NCI-H526 treated with DMSO at 0.1 percent for 48 hours (cell line): ENCODE measurements at places on chromosomes 11 and 22.

GRCh38 chr11:63880403-63880790, 36.6 kb downstream of the RCOR2 start:
- no peak for DNase-seq

DNA sequence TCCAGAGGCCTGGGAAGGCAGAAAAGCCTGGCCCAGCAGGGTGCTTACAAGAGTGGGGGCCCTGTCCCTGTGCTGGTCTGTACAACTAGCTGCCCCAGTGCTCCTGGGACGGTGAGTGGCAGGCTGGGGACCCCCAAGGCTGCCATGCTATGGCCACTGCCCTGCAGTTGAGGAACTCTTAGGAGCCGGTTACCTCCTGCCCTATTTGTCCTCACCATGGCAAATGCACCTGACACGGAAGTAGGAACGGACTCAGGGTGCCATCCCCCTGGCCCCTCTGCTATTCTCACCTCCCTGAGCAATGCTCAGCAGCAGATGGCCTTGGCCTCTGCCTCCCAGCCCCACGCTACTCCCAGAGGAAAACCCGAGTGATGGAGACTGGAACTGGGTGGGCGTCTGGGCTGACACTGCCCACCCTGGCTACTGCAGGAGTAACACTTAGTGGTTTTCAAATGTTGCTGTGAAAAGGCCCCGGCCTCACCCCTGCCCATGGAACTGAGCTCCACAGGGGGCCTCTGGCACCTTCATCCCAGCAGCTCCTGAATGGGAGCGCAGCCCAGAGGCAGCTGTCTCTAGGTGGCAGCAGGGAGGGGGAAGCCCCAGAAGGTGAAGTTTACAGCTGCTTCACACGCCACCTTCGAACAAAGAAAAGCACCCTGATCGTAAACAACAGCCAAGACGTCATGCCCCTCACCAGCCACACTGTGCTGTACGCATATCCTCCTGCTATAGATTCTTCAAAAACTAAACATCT, 105.3 kb downstream of the CTTN start:
- peak; percentile 50 for DNase-seq

DNA sequence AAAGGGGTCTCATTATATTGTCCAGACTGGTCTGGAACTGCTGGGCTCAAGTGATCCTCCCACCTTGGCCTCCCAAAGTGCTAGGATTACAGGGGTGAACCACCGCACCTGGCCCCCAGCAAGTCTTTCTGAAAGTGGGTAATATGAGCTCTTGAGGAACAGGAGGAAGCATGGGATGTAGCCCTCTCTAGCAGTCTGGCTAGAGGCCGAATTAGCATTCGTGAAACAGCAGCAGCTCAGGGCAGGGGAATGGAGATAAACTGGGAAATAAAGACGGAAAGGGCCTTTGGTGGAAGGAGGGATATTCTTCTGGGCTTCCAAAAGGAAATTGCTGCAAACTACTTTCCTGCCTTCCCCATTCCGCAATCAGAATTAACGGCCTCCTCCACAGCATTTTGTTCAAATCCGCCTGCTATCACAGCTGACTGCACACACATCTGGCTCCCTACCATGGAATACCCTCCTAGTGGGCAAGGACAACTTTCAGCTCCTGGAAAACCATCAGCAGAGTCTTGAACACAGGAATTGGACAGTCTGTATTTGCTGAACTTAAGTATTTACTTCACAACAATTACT, 44.3 kb downstream of the MICAL3 start:
- no peak for DNase-seq

DNA sequence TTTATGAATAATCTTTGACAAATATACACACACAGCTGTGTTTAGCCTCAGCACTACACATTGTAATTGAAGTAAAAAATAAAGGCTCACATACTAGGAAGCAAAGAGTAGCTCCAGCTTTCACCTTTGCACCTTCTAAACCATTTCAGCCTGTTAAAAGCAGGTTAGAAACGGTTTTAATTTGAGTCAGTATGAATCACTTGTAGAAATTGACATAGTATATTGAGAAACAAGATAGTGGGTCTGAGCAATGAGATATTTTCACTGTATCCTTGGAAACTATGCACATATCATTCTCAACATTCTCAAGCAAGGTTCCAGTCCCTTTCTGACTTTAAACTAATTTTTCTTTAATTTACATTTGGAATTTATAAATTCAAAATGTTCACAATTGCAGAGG, 380.3 kb downstream of the AASDHPPT start:
- no peak for DNase-seq

DNA sequence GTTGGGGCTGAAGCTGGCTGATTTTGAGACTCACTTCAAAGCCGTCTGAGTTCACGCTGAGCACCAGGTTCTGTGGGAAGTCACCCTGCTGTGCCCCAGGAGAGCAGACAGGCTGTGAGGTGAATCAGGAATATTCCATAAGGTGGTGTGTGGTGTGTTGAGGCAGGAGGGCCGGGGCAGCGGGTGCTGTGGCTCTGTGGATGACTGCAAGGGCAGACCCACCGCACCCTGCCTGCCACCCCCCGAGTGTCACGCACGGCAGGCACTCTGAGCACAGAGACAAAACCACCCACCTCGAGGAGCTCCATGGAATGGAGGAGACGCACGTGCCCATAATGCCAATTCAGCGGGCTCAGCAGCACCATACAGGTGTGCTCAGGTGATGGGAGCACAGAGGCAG, 147.8 kb downstream of the PKNOX2 start:
- DNase-seq, result no peak

- DNase-seq, result no peak
Measured at GRCh38 chr22:35781898-35782297, 64.2 kb downstream of the APOL5 start.

GRCh38 chr11:16776711-16777612, 38.5 kb downstream of the C11orf58 start:
- no peak for DNase-seq

DNA sequence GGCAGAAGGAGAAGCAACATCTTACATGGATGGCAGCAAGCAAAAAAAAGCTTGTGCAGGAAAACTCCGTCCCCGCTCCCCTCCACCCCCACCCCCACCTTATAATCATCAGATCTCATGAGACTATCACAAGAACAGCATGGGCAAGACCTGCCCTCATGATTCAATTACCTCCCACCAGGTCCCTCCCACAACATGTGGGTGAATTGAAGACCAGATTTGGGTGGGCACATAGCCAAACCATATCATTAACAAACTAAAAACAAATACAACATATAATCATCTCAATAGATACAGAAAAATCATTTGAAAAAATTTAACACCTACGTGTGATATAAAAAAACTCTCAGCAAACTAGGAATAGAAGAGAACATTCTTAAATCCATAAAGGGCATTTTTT, 88.8 kb downstream of the BUD13 start:
- no peak for DNase-seq

- no peak for DNase-seq
Measured at GRCh38 chr11:67281552-67282150, 7.5 kb upstream of the ANKRD13D start.

GRCh38 chr22:48321986-48322545, 1505.6 kb downstream of the BRD1 start:
- DNase-seq, result no peak
